H4 (cell line): ENCODE measurements at places on chromosomes 2 and 18. TPM values are rescaled to one million over a fixed set of nuclear protein-coding genes. Genes with fewer than 3 reads are reported as not detected.

Gene CLEC4F
- not detected in 2 replicates for total RNA-seq

Gene DIS3L2
- 14.0 and 16.7 TPM in 2 replicates for total RNA-seq

Gene ANKRD30BL
- total RNA-seq: not detected in 2 replicates

Gene ERCC3
- total RNA-seq: 31.5 and 31.9 TPM in 2 replicates

Gene TMEM169
- 0.16 and 0.35 TPM in 2 replicates for total RNA-seq

Gene FSIP2
- under 0.01 TPM in 2 replicates for total RNA-seq

Gene SEPTIN2
- 250 and 279 TPM in 2 replicates for total RNA-seq

Gene KLHL30
- total RNA-seq: not detected in 2 replicates

Gene IL18RAP
- 0.06 TPM in 1 of 2 replicates, not detected in the other for total RNA-seq

Gene SLC16A14
- 0.82 and 2.5 TPM in 2 replicates for total RNA-seq

Gene RALBP1
- total RNA-seq: 49.0 and 53.8 TPM in 2 replicates

Gene TBR1
- total RNA-seq: 0.02 TPM in 1 of 2 replicates, not detected in the other

Gene TSPYL6
- not detected in 2 replicates for total RNA-seq

Gene POMC
- total RNA-seq: not detected in 2 replicates

Gene GALR1
- total RNA-seq: under 0.01 TPM in 1 of 2 replicates, not detected in the other

Gene SH2D6
- total RNA-seq: not detected in 2 replicates

Gene SMAD2
- total RNA-seq: 102 and 113 TPM in 2 replicates

Gene UGT1A8
- not detected in 2 replicates for total RNA-seq

Gene CD207
- not detected in 2 replicates for total RNA-seq

Gene HOXD3
- total RNA-seq: 0.29 and 0.70 TPM in 2 replicates

Gene ATOH8
- total RNA-seq: 13.1 and 13.6 TPM in 2 replicates

Gene ASNSD1
- 62.1 and 69.1 TPM in 2 replicates for total RNA-seq

Gene IL1RL2
- total RNA-seq: not detected in 2 replicates

Gene KYNU
- 304 and 345 TPM in 2 replicates for total RNA-seq

Gene PSTPIP2
- 0.08 TPM in 1 of 2 replicates, not detected in the other for total RNA-seq

Gene CNPPD1
- 10.8 and 13.3 TPM in 2 replicates for total RNA-seq

Gene ALPP
- 1.4 and 1.5 TPM in 2 replicates for total RNA-seq

Gene GPN1
- total RNA-seq: 22.3 and 29.9 TPM in 2 replicates

Gene CAPN10
- 3.1 and 5.7 TPM in 2 replicates for total RNA-seq

Gene CIB4
- not detected in 2 replicates for total RNA-seq

Gene YES1
- 95.7 and 101 TPM in 2 replicates for total RNA-seq

Gene PIEZO2
- 8.9 and 13.8 TPM in 2 replicates for total RNA-seq

Gene FHOD3
- 4.9 and 6.1 TPM in 2 replicates for total RNA-seq

Gene UGT1A10
- not detected in 2 replicates for total RNA-seq

Gene SCTR
- not detected in 2 replicates for total RNA-seq

Gene DYNAP
- not detected in 2 replicates for total RNA-seq

Gene RAPGEF4
- total RNA-seq: 0.72 and 1.7 TPM in 2 replicates

Gene IL37
- total RNA-seq: not detected in 2 replicates

Gene PJVK
- 1.1 and 2.5 TPM in 2 replicates for total RNA-seq

Gene SPATA3
- not detected in 2 replicates for total RNA-seq

Gene HOXD12
- total RNA-seq: not detected in 2 replicates

Gene ARHGAP28
- 26.4 and 32.3 TPM in 2 replicates for total RNA-seq
